ENCODE measurements at places on chromosomes 2 and 18.

GRCh38 chr2:152122161-152122560, 23.3 kb upstream of the CACNB4 start:
- DNase-seq = no peak

- DNase-seq = no peak
Observed at GRCh38 chr2:24814516-24814915, 21.3 kb downstream of the CENPO start.

- no peak for DNase-seq
Observed at GRCh38 chr18:54794823-54795222, 33.5 kb upstream of the RAB27B start.

DNA sequence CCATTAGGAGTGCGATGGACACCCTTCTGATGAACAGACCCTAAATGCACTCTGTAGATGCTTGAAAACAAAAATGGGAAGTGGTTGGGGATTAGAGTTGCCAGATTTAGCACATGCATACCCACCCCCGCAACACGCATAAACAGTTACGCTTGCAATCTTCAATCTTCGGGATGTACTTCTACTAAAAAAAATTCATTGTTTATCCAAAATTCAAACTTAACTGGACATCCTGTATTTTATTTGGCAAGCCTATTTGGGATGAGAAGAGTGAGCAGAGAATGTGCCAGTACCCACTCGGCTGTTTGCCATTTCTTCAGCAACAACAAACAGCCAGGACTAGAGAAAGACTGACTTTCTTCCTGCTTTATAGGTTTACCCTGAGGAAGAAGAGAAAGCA, 18.4 kb downstream of the KIAA2012 start:
- no peak for DNase-seq

DNA sequence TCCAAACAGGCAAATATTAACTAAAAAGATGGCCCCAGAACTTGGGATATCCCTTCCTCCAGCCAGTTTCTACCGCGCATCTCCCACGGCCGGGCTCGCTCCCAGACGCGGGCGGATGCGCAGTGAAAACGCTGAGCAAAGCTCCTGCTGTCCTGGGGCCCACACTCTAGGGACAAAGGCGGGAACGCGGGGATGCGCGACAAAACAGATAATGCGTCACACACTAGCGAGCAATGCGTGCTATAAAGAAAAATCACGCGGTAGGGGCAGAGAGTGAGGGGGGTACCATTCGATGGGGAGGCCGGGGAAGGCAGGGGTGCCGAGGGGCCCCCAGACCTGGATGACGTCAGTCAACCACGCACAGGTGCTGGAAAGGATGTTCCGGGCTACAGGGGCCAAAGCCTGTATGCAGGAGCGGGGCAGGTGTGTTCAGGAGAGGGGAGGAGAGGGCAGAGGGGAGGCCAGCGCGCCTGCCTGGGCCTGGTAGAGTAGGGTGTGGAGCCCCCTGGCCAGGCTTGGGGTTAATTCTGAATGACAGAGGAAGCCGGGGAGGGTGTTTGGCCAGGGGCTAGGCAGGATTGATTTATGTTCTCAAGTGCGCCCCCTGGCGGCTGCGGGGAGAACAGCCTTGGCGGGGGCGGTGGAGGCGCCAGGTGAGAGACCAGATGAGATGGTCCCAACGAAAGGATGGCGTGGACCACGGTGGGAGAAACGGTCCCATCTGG, 14.9 kb upstream of the ITM2C start:
- no peak for DNase-seq

- no peak for DNase-seq
Observed at GRCh38 chr2:71603311-71603811, 150.0 kb downstream of the DYSF start.

DNA sequence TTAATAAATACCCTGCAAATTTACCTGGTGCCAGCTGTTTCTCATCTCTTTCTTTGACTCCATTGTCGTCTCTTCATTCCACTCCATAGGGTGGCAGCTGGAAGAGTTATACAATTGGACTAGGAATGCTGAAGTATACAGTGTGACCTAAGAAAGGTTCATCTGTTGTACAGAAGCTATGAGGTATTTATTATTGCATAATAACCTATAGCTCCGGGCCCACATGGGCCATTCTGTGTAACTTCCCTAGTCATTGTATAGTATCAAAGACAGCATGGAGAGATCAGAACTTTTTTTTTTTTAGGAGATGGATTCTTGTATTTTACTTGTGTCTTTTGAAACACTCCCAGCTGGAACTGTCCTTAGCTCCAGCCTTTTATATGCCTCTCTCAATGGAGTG, 26.2 kb downstream of the BMP10 start:
- no peak for DNase-seq

DNA sequence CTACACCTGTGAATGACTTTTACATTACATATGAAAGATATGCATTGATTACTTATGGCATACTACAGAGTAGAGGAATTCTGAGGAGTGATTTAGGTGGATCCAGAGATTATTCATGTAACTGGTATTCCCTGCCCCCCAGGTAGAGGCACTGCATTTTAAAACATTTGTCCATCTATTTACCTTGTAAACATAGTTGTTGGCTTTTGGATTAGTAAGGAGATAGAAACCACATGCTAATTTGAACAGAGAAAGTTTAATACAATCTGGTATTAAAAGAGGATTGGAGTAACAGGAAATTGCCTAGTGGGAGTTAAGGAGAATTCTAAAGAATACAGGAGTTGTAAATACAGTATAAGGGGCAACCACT, 15.9 kb downstream of the GALNT3 start:
- DNase-seq = no peak

DNA sequence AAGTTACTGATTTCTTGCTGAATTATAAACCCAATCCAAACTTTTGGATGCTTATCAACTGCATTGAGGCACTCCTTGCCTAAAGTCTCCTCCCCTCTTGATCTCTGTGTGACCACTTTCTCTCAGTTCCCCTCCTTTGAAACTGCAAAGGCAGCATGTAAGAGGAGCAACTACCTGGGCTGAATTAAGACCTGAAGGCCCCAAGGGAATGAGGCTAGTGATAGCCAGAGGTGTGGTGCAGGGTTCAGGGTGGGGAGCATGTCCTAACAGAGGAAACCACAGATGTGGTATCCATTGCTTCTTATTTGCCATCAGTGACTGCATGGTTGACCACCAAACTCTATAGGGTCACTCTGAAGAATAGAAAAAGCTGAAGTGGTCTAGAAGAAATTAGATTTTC, 557.9 kb downstream of the TNS1 start:
- DNase-seq = no peak

DNA sequence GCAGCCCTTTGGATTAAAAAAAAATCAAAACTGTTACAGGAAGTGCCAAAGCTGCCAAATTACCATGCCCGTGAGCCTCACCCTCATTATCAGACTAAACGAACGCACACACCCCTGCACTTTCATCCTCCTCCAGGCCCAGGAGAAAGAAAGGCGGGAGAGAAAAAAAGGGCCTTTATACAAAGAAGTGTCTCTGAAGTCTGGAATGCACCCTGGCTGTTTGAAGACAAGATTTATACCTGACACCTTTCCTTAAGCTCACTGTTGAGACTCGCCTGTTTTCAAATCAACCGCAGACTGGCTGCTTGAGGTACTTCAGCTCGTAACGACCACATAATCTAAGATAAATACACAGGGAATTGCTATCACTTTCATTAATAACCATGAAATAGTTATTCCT, 31.0 kb downstream of the EDAR start:
- DNase-seq = no peak

- no peak for DNase-seq
Observed at GRCh38 chr2:37599688-37600525, 71.5 kb downstream of the CDC42EP3 start.

- no peak for DNase-seq
Observed at GRCh38 chr2:182133195-182133891, 147.7 kb downstream of the PPP1R1C start.

- DNase-seq = no peak
Observed at GRCh38 chr18:24462838-24463775, 2.7 kb downstream of the HRH4 start.

DNA sequence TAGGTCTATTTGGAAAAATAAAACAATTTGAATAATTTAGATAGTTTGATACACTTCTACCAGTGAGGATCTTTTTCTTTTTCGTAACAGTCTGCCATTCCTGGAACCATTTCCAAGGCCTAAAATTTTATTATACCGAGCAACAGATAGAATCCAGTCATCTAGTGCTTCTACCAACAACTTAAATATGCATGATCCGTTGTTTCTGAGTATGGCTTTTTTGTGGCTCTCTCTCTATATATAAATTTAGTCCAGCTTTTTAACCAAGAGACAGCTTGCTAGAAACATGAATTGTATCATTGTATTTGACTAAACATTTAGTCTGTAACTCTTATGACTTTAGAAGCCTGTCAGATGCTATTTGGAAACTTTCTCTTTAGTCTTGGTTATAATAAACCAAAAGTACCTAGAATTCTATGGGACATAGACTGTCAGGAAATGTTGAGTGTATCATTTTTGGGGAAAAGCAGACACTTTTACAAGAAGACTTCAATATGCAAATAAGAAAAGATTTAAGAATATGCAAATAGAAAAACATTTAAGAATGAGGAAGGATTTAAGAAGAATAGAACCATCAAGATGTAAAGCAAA, 161.4 kb downstream of the ZEB2 start:
- DNase-seq = no peak

GRCh38 chr2:48187503-48187902, 281.2 kb upstream of the FBXO11 start:
- DNase-seq = no peak

DNA sequence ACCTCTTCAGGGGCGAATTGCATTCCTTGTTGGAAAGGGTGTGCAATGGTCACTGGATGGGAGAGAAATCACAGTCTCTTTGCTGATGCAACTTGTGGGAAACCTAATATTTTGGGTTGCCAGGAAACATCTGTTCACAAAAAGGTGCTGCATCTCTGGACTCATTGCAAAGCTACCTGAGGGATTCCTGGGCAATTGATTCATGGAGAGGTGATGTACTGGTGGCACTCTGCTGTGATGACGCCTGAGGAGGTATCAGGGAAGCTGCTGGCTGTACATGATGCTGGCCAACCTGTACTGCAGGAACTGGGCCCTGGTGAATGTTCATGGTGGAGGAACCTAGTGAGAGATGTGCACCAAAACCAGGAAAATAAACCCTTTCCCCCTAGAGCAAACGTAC, 516.0 kb upstream of the SPHKAP start:
- DNase-seq = no peak

DNA sequence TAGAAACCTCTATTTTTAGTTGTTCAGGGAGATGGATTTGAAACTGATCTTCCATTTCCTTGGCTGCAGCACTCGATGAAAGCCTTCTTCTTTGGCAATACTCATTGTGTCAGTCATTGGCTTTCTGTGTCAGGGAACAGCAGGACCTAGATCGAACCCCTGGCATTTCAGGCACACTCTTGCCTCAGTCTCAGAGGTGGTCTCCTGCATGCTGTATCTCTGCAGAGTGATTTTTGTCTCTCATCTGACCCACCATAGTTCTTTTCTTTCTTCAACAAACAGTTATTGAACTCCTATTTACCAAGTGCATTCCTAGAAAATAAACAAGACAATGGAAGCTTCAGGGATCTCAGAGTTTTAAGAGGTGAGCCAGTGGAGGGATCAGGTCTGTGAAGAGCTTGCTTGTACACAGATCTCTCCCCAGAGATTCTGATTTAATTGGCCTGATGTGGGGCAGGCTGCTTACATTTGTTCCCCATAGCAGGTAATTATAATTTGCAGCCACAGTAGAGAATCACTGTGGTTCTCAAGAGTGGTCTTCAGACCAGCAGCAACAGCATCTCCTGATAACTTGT, 473.1 kb upstream of the TCF4 start:
- no peak for DNase-seq

- DNase-seq = no peak
Observed at GRCh38 chr2:30232801-30233130, 1.4 kb downstream of the LBH start.

DNA sequence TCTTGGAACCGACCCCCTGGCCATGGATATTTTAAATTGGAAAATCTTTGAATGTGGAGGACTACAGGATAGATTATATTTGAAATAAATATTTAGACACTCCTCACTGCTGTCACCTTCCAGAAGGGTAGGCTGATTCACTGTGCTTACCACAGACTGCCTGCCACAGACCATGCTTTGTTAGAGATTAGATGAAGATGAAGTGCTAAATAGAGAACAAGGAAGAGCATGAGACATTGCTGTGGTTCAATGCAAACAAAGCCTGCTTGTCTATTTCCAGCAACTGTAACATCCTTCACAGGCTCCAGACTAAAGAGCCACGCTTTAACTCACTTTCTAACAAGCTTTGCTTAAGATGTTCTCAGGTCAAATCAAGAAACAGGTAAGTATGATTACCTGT, 81.0 kb upstream of the TMEM17 start:
- DNase-seq = no peak

- no peak for DNase-seq
Observed at GRCh38 chr2:221958224-221958623, 340.6 kb downstream of the PAX3 start.

Measured in ascending aorta (tissue), 2 donors.